ENCODE measurements at places on chromosomes 3 and 15. TPM values are rescaled to one million over a fixed set of nuclear protein-coding genes. Genes with fewer than 3 reads are reported as not detected.

Gene MAP3K13
- total RNA-seq = 7.7 TPM

DNA sequence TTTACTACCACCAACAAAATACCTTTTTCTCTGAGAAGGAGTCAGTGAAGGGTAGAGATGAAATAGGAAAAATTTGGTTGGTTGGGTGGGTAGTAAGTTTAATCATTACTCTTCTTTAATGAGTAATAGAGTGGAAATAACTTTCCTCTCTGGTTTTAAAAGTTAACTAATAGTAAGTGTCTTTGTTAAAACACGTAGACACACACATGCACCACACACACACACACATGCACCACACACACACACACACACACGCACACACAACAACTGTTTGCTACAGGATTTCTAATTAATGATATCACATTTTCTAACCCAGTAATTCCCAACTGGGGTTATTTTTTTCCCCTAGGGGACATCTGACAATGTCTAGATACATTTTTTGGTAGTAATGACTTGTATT, 84.1 kb downstream of the CHL1 start:
- no peak for DNase-seq

- no peak for DNase-seq
These were observed 449.5 kb upstream of the TBL1XR1 start for GRCh38 chr3:177646749-177647148.

- DNase-seq = peak; percentile 86
These were observed 53.2 kb downstream of the TM4SF4 start for GRCh38 chr3:149527531-149528339.

- no peak for DNase-seq
These were observed 160.7 kb upstream of the TNIK start for GRCh38 chr3:171620825-171621434.

DNA sequence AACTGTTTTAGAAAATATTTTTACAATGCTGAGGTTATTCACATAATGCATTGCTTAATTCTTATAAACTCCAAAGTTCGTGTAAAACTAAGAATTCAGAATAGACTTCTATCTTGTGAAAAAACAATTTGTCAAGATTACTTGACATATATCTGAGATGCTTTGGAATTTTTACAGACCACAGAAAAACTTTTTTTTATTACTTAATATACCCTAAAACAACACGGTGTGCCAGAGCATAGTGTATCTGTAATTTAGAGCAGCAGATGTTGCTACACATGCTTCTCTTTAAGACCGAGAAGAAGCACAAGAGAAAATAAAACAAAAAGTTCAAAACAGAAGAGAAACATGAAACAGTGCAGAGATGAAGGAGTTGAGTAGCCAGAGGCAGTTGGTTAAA, 26.4 kb downstream of the ASB7 start:
- no peak for DNase-seq

GRCh38 chr3:24351779-24352469, 142.7 kb downstream of the THRB start:
- DNase-seq = peak; percentile 79

DNA sequence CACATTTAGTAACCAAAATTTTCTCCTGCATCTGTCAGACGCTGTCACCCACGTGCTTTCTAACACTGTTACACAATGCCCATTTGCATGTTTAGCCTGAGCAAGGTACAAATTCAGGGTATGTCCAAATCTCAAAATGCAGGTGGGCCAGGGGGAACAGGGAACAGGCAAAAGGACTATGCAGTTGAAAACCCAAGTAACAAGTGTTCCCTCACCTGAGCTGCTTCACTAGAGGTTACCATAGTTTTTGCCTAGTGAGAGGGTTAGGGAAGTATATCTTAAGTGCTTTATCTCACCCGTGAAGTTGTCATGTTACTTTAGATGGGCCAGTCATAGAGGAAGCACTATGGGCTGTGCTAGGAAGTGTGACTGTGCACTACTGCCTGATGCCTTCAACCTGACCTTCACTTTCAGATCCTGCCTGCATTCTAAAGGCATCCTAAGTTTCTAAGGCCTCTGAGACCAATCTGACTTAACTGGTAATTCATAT, 6.0 kb upstream of the TMEM87A start:
- DNase-seq = no peak

DNA sequence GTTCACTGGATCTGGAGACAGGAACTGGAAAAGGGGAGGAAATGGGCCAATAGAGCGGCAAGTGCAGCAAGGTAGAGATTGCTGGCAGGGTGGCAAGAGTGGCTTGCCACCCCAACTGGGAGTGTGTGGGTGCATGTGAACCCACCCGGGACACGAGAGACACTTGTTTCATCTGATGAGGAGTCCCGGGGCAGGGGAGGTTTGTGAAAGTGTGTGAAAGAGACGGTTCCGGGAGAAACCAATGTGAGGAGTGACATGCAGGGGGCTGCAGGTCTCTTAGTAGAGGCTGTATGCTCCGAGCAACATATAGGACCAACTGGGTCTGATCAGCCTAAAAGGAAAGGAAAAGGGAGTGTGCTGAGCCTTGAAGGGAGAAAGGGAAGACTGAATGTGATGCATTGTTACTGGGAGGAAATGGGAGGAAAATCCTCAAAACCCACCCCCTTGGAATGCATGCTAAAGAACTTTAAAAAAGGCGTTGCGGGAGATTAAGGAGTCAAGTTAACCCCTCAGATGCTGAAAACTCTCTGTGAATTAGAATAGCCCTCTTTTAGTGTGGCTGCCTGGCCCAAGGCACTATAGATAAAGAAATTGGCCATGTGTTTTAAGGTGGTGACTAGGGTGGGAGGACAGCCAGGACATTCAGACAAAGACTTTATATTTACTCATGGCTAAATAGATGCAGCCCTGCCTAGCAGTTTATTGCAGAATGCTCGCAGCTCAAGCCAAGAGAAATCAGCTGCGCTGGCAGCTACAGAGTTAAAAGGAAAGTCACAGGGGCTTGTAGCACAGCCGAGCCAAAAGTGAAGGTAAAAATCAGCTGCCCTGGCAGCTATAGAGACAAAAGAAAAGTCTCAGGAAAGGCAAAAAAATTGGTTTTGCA, 9.1 kb upstream of the SLC9C1 start:
- peak; percentile 18 for DNase-seq

DNA sequence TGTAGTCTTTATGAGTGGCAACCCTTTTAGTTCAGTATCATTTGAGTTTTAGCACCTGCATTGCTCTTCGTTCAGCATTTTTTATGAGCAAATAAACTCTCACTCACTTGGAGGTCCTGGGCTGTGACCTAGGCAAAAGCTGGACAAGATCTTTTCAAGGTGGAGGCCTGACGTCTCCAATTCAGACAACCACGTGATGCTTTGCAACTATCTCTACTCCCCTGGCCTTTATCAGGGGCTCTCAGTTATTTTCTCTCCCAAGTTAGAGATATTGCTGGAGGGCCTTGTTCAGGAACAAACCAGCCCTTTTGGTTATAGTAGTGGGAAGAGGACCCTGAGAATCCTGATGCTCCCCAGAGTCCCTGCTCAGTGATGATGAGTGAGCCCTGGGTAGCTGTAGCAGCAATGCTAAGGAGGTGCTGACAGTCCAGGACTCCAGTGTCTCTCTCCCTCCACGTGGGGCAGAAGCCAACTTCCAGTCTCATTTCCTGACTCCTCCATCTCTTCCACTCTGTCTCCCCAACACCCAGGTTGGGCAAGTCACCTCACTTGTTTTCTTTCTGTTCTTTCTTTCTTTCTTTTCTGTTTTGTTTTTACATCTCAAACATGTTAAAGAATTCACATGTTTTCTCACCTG, 30.4 kb downstream of the HAPLN3 start:
- no peak for DNase-seq

Gene PROS1
- 7.8 TPM for total RNA-seq

Gene SLTM
- 50.6 TPM for total RNA-seq

DNA sequence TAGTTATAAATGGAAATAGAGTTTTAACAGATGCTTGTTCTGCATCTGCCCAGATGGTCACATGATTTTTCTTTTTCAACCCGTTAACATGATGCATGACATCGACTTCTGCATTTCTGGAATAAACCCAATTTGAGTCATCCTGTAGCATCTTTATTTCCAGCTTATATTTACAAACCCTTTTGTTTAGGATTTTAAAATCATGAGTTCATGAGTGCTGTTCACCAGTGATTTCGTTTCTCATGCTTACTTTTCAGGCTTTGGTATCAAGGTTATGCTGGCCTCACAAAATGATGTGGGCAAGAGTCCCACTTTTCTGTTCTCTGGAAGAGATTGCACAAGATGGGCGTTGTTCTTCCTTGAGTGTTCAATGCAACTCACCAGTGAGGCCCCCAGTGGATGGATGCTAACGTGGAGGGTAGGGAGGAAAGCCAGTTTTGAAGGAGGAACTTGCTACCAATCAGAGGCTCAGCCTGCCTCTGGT, 5.2 kb downstream of the HRH1 start:
- DNase-seq = no peak

GRCh38 chr15:53625962-53626845, 133.3 kb downstream of the WDR72 start:
- DNase-seq = no peak

GRCh38 chr15:70099967-70100473, 2.3 kb upstream of the TLE3 start:
- peak; percentile 22 for DNase-seq

Gene CYP8B1
- total RNA-seq = not detected

- DNase-seq = no peak
These were observed 190.9 kb downstream of the FAM43A start for GRCh38 chr3:194876403-194877095.

DNA sequence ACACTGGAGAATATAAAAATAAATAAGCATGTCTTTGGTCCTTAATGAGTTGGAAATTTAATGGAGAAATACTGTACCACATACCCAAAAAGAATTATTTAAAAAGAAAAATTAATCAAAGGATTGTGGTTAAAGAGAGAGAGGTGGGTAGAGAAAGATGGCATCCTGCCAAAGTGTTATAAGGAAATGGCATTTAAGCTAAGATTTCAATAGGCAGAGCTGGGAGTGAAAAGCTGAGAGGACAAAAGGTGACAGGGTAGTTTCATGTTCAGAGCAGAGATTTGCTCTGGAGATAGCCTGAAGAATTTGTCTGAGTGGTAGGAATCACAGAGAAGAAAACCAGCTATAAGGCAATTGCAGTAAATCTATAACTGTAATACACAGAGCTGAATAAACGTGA, 181.0 kb downstream of the SI start:
- no peak for DNase-seq

DNA sequence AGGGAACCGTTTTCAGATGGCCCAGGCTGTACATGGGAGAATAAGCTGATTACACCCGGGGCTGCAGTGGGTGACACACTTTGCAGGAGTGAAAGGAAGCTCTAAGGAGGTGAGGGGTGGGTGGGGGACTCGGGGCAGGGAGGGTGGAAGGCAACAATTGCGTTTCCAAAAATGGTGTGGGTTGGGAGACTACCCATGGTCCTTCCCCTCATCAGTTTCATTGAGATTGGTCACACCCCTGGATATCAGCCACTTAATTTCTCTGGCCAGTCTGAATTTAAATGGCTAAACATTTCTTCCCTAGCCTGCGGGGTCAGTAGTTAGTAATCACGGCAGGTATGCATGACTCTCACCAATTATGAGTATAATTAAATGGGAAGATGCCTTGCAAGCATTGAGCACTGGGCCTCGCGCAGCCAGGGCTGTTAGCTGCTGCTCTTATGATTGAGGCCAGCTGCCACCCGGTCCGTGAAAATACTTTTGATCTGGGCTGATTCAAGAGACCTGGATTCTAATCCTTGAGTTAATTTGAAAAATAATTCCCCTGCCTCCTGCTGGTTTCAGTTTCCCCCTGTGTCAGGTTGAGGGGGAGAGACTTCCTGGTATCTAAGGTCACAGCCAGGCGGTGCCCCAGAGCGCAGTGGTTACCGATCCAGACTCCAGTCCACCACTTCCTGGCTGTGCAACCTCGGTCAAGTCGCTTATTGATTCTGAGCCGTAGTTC, 23.3 kb downstream of the SLC6A6 start:
- no peak for DNase-seq

Gene CNTN6
- not detected for total RNA-seq

DNA sequence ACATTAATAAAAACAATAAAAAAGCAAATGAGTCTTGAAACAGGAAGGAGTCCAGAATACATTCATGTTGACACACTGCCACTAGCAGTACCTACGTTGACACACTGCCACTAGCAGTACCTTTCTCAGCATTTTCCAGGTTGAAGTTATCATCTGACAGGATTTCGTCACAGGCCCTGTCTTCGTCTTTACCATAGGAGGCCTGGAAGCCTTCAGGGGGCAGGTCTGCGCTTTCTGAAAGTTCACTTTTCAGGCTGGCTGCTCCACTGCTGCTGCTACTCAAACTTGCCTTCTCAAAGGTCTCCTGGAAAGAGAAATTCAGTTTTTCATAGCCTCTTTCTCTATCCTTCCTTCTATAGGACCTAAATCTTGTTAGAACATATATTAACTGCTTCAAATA, 194.7 kb downstream of the NEK10 start:
- no peak for DNase-seq

GRCh38 chr3:102353805-102354204, 81.0 kb upstream of the ZPLD1 start:
- no peak for DNase-seq

DNA sequence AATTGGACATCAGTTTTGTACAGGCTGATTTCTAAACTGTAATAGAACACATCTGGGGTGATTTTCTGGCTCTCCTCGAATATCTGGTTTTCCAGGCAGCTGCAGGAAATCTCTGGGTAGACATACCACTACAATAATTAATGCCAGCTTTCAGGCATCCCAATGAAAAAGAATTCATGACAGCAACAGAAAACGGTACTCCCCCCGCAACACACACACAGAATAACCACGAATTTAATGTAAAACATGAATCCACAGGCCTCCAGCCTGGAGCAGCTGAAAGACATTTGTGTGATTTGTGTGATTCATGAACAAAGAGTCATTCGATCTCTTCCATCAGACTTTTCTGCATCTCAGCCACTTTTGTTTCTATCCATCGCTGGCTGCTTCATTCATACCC, 262.2 kb downstream of the MAGI1 start:
- no peak for DNase-seq

Gene TPRG1
- under 0.01 TPM for total RNA-seq

DNA sequence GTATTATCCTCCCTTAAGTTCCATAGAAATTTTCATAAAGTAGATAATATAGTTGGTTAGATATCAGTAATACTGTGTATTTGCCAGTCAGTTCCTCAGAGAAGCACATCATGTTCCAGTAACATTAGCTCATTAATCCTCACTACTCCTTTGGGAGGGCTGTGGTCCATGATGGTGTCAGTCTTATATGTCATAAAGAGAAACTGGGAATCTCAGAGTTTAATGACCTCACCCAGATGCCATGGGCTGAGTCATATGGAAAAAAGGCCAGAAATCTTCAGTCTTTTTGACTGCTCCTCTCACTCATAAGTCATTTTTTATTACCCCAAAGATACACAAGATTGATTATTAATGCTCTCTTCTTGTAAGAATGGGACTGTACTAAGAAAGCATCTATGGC, 188.6 kb downstream of the CHL1 start:
- no peak for DNase-seq

Gene CLRN1
- total RNA-seq = not detected

DNA sequence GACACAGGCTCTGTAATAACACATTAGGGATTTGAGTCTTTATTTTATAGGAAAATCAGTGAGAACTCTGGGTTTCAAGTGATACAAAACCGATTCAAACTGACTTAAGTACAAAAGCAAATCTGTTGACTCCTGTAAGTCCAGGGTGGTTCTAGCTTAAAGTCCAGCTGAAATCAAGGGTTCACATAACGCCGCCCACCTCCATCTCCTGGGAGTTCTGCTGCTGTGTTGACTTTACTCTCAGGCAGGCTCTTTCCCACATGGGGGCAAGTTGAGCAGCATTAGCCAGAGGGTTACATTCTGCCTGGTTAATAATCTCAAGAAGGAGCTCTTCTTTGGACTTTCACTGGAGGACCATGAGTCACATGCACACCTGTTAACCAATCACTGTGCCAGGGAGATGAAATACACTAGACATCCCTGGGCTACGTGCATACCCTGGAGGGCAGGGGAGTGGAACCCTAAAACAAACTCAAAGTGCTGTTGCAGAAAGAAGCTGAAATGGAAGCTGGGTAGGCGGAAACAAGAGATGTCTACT, 9.7 kb upstream of the RNF7 start:
- DNase-seq = no peak

Measured in lung microvascular endothelial cell (primary cell).